Stimulated activated CD8-positive, alpha-beta memory T cell treated with anti-CD3 and anti-CD28 coated beads, Interleukin-15, amount 100 ng/mL, for 24 hours (primary cell): ENCODE measurements at places on chromosomes 12 and 14.

GRCh38 chr12:85413266-85413665, 133.2 kb downstream of the ALX1 start:
- DNase-seq = no peak

DNA sequence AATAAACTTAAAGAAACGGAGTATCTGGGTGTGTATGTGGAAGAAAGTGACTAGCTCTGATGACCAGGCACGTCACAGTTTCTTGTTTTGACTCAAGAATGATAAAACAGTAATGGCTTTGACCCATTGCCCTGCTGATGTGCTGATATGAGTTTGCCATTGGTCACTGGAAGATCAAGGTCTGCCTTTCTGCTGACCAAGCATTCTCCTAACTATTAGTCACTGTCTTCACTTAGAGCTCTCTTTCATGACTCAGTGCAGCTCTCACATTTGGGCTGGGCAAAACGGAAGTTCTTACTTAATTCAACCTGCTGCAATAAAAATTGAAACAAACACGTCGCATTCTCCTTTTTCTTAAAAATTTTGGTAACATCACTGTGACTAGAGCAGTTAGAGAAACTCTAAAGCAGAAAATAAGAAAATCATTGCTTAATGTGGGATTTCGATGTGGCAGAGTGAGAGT, 366.7 kb downstream of the BTG1 start:
- no peak for DNase-seq

GRCh38 chr14:67358924-67359774, 455 bp downstream of the ATP6V1D start:
- DNase-seq = no peak

DNA sequence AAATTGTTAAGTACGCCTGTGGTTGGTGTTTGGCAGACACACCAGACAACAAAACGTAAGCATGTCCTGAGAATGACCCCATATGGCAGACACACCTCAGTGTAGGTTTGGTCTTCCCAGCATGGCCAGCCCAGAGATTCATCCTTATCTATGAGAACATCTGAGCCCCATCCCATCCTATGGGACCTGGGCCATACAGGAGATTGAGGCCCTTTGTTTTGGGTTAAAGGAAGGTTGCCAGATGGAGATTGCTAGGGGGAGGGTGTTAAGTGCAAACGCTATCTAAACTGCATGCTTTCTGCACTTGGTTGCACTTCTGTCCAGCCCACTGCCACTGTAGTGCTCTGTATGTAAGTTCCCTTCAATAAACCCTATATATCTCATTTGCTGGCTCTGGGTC, 4.1 kb upstream of the PCNX4 start:
- DNase-seq = no peak

GRCh38 chr14:52299692-52300278, 14.3 kb upstream of the PTGER2 start:
- no peak for DNase-seq

- no peak for DNase-seq
These were observed 47.5 kb downstream of the SINHCAF start for GRCh38 chr12:31278424-31278823.

- DNase-seq = no peak
These were observed 415.6 kb upstream of the FBXO33 start for GRCh38 chr14:39847852-39848251.

- no peak for DNase-seq
These were observed 5.7 kb downstream of the ADCY4 start for GRCh38 chr14:24329073-24329663.

- DNase-seq = no peak
These were observed 10.1 kb upstream of the MANSC4 start for GRCh38 chr12:27790179-27790578.

- no peak for DNase-seq
These were observed 237.1 kb downstream of the MED13L start for GRCh38 chr12:116040402-116040801.

DNA sequence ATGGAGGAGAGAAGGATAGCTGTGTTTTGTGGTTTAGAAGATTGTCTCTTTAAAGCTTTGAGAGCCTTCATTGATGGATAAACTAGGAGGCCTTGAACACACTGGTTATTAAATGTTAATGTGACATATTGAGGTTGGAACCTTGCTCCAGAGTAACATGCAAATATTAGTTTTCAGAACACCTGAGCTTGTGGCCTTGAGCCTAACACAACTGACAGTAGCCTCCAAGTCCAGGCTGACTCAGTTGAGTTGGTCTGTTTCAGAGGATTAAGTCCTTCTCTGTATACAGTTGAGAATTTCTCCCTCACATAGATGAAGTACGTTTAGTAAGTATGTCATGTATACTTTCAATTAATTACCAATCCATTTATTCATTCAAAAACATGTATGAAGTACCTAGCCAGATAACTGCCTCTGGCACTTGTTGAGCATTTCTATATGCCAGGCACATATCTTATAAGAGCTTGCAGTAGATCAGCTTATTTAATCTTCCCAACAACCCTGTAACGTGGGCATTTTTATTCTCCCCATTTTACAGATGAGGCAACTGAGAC, 63.5 kb downstream of the ELK3 start:
- no peak for DNase-seq

GRCh38 chr12:119669744-119670472, 2.0 kb downstream of the PRKAB1 start:
- DNase-seq = no peak

DNA sequence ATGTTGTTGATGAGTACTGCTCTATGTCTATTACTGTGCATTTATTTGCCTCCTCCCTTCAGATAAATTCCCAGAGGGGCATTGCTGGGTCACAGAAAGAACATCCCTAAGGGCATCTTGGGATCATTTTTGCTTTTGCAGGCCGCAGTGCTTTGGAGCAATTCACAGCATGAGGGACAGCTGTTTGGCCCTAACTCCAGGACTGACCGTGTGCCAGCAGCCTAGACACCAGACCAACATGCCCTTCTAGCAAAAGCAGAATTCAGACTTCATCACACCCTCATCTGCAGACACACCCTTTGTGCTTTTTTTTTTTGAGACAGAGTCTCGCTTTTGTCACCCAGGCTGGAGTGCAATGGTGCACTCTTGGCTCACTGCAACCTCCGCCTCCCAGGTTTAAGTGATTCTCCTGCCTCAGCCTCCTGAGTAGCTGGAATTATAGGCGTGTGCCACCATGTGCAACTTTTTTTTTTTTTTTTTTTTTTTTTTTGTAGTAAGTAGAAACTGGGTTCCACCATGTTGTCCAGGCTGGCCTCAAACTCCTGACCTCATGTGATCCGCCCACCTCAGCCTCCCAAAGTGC, 31.0 kb downstream of the RNF34 start:
- no peak for DNase-seq

DNA sequence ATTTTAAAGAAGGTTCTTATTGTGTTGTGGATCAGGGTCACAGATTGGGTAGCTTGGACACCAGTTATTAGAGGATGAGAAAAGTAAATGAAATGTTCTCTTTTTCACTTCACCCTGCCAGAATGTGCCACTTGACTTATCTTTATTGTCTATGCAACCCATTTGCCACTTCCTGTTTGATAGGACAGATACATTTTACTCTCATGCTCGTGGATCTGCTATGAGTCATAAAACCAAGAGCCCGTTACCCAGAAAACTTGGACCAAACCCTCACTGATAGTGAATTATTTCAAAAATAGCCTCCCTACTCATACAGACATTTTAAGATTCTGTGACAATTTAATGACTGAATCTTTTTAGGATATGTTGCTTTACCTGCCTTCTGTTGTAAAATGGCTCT, 1.8 kb downstream of the ISCA2 start:
- no peak for DNase-seq

- DNase-seq = no peak
These were observed 1.4 kb downstream of the ATF1 start for GRCh38 chr12:50765095-50765911.

GRCh38 chr14:92049781-92050180, 9.9 kb upstream of the TRIP11 start:
- no peak for DNase-seq

GRCh38 chr12:130953771-130954543, at the start of gene ADGRD1:
Gene ADGRD1 (plus strand): TSS chr12:130953907. CDS start chr12:130954466, 559 bp downstream.
- no peak for DNase-seq

DNA sequence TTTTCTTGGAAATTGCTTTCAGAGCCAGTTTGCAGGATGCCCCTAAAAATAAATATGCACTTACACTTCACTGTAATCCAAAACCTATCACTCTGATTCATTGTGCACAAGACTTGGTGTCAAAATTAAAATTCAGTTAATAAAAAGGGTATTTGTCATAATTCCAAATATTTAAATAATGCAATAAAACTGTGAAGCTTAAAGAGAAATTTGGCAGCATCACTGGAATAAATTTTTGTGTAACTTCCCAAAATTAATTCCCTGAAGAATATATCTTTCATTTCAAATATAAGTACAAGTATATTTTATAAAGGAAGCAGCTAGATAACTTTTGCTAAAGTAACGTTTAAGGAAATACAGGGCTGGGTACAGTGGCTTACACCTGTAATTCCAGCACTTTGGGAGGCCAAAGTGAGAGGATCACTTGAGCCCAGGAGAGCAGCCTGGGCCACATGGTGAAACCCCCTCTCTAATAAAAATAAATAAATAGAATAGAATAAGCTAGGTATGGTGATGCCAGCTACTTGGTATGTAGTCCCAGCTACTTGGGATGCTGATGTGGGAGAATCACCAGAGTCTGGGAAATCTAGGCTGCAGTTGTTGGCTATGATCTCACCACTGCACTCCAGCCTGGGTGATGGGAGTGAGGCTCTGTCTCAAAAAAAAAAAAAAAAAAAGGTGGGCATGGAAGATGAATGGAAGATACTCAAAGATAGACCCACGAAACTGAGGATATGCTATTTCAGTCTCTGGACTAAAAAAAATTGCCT, 233.8 kb downstream of the FBXL14 start:
- DNase-seq = no peak

GRCh38 chr12:105420046-105420445, 89.6 kb downstream of the C12orf75 start:
- DNase-seq = no peak

DNA sequence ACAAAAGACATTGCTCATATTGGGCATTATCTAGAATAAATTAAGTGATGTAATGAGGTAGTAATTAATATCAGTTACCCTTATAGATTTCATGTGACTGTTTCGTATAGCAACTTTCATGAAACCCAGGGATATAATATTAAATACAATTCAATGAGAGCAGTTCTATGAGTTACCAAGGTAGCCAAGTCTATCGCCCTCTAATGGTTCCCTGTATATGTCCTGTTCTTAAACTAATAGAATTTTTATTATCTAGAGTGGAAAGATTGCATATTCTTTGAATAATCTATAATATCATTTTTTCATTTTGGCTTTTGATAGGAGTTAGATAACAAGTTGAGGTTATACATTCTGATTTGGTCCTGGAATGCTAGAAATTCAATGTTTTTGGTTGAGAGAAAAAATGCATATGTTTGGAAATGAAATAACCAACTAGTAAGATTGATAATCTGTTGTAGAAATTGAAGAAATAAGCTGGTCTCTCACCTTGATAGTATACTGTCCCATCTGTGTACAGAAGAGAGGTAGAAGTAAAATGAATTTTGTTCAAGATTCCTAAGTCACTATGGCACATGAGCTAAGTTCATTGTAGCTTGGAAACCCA, 59.7 kb downstream of the SCFD1 start:
- no peak for DNase-seq

- no peak for DNase-seq
These were observed 31.5 kb downstream of the COA8 start for GRCh38 chr14:103594265-103594664.

DNA sequence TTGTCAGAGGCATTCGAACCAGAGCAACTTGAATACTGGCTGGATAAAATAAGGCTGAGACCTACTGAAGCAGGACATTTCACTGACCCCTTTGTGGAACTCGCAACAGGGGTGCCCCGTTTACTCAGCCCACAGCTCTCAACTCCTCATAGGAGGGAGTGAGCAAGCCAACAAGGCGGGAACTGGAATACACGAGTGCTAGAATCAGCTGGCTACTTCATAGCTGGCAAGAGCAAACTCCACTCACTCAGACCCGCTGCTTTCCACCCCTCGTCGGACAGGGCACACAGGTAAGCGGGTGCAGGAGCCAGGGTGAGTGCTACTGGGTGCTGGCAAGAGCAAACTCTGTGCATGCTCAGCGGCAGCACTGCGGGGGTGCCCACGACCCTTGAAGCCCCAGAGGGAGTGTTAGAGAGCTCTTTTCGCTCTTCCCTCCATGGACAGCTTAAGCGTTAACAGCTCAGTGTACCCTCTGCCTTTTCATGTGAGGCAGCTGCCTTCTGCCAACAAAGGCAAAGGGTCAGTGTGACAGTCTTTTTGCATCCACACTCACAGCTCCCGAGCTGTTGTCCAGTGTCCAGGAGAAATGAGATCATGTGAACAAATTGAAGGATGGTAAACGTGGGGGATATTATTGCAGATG, 15.7 kb downstream of the CAPZA3 start:
- no peak for DNase-seq

- no peak for DNase-seq
These were observed 15.7 kb downstream of the TMEM116 start for GRCh38 chr12:111997300-111997699.

DNA sequence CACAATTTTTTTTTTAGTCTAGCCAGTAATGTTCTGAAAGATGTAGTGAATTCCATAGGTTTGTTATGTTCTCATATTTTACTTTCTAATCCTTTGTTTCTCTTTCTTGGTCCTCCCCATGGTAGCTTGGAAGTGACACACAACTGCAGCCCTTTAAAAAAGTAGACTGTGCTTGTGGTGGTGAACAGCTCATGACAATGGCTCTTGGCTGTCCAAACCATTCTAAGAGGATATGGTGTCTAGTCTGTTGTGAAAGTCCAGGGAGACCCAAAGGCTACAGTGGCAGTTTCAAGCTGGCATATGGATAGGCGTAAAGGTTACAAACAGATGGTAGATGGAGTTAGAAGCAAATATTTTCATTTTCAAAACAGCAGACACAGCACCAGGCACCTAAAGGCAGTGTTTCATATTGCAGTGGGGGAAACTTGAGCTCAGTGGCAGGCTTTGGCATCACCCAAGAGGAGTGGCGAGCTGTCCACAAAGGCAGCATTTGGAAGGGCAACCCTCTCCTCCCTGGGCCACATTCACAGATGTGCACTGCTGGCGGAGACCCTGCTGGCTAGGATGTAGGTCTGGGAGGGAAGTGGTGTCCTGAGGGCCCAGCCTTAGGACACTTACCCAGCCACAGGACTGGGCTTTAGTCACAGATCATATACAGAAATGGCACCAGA, 102.1 kb downstream of the DYRK2 start:
- no peak for DNase-seq

DNA sequence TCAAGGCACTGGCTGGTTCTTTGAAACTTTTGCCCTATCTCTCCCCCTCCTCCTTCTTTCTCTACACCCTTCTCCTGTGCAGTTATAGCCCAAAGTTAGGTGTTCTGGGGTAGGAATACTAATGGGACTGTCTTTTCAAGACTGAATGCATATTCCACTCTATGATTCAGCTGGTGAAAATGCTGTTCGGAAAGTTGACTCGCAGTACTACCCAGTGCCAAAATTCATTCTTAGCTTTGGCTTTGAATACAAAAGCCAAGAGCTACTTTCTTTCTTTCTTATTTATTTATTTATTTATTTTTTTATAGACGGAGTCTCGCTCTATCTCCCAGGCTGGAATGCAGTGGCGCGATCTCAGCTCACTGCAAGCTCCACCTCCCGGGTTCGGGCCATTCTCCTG, 249.2 kb downstream of the ETNK1 start:
- no peak for DNase-seq

- DNase-seq = no peak
These were observed 176.1 kb downstream of the FUT8 start for GRCh38 chr14:65588426-65589140.
